Glomerular endothelial cell (primary cell): ENCODE measurements at places on chromosomes 7 and 10. TPM values are rescaled to one million over a fixed set of nuclear protein-coding genes. Genes with fewer than 3 reads are reported as not detected.

DGKB gene
- 0.29 TPM in 1 of 2 replicates, not detected in the other for total RNA-seq

NODAL gene
- not detected in 2 replicates for total RNA-seq

FAM237B gene
- total RNA-seq = not detected in 2 replicates

CTAGE4 gene
- 0.19 TPM in 1 of 2 replicates, not detected in the other for total RNA-seq

TWIST1 gene
- total RNA-seq = 0.19 and 1.8 TPM in 2 replicates

KLLN gene
- 0.18 and 0.82 TPM in 2 replicates for total RNA-seq

PRPS1L1 gene
- not detected in 2 replicates for total RNA-seq

WNT2 gene
- total RNA-seq = not detected in 2 replicates

LRRTM3 gene
- not detected in 2 replicates for total RNA-seq

MACROH2A2 gene
- 5.8 and 7.3 TPM in 2 replicates for total RNA-seq

AGR2 gene
- total RNA-seq = not detected in 2 replicates

CALN1 gene
- total RNA-seq = not detected in 2 replicates

GTF2IRD1 gene
- total RNA-seq = 13.6 and 13.8 TPM in 2 replicates
